ENCODE measurements at places on chromosomes 3 and 15.

GRCh38 chr15:58748040-58748851, 1.3 kb downstream of the ADAM10 start:
- DNase-seq, result no peak

- DNase-seq, result no peak
Observed at GRCh38 chr3:152519376-152519775, 250.6 kb downstream of the MBNL1 start.

- DNase-seq, result no peak
Observed at GRCh38 chr3:173354124-173354523, 43.4 kb upstream of the NLGN1 start.

- no peak for DNase-seq
Observed at GRCh38 chr3:140052771-140053702, 118.1 kb downstream of the CLSTN2 start.

DNA sequence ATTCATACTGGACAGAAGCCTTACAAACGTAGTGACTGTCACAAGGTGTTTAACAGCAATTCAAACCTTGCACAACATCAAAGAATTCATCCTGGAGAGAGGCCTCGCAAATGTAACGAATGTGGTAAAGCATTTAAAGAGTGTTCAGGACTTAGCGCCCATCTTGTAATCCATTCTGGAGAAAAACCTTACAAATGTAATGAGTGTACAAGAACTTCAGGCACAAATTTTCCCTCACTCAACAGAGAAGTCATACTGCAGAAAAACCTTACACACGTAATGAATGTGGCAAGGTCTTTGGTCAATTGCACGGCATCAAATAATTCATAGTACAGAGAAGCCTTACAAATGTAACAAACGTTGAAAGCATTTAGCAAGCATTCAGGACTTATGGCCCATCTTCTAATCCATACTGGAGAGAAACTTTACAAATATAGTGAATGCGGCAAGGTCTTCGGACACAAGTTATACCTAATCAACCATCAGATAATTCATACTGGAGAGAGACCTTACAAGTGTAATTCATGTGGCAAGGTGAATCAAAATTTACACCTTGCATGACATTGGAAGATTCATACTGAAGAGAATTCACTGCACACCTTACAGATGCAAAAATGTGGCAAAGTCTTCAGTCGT, 27.5 kb downstream of the SPCS1 start:
- DNase-seq, result no peak

DNA sequence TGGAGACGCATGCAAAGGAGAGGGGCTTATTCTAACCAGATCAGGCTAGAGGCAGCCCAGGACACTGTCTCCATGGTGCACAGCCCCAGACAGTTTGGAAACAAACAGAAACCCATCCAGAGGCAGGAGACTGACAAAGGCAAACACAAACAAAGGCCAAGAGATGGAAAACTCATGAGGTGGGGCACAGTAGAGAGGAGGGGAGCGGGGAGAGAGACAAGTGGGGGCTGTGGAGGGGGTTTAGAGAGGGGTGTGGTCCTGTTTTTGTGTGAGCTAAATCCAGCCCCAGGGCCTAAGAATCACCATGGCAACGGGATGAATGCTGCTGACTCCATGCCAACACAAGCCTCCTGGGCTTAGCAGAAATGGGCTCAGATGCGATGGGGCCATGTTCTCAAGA, 32.3 kb downstream of the PARP16 start:
- DNase-seq, result no peak

DNA sequence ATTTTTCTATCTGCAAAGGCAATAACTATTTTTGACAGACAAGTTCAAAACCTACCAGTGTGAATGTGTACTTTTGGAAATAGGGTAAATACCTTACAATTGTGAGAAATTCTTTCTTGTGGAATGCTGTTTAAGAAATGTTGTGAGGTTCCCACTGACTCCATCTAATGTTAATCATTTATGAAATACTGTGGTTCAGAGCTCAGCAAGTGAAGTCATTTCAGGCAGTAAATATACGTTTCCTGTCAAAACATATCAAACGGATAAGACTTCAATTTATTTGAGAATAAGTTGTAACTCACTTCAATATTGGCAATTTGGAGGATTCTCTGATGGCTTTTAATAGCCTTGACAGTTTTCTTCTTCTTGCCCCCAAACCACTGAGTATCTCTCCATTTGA, 16.4 kb downstream of the TAFA4 start:
- no peak for DNase-seq

GRCh38 chr15:98009971-98010370, 49.5 kb downstream of the ARRDC4 start:
- no peak for DNase-seq

GRCh38 chr3:33047842-33048834, 48.8 kb downstream of the GLB1 start:
- no peak for DNase-seq

GRCh38 chr3:119293871-119294695, at the start of gene ARHGAP31:
TSS of gene ARHGAP31 (plus strand) at chr3:119294383. CDS start at chr3:119294905, 522 bp downstream.
- peak; percentile 29 for DNase-seq

DNA sequence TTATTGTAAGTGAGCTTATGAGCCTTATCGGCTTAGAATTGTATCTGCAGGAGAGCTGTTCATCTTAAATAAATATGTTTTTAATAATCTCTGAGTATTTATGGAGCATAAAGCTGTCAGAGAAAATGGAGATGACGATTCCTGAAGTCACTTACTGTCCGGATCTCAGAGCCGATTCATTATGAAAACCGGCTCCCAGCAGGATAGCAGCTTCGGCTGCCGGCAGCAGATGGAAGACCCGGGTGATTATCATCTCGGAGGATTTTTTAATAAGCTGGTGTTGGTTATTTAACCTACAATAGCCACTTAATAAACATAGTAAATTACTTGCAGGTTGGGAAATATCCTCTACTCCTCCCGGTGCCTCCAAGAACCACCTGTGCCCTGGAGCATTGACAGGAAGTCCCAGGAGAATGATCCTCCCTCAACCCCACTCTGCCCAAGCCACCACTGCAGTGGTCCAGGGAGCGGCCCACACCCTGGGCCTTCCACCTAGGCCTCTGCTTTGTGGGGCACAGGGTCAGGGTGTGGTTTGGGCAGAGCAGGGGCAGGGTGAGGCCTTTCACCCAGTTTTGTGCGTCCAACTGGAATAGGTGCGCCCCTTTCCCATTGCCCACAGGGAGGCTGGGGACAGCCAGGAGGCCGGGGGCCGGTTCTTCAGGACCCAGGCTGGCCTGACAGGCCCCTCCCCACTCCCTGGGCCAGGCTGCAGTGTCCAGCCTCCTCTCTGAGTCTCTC, 42.2 kb upstream of the PRR23E start:
- DNase-seq, result no peak

DNA sequence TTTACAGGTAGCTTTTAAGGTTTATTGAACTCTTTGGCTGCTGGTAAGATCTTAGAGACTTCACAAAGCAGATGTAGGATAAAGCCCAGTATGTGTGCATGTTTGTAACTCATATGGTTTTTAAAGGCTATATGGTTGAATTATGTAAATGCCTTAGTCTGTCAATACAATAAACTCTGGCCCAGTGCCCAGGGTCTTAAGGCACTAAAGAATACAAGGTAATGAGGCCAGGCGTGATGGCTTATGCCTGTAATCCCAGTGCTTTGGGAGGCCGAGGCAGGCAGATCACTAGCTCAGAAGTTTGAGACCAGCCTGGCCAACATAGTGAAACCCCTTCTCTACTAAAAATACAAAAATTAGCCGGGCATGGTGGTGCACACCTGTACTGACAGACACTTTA, 170.3 kb upstream of the CGNL1 start:
- no peak for DNase-seq

DNA sequence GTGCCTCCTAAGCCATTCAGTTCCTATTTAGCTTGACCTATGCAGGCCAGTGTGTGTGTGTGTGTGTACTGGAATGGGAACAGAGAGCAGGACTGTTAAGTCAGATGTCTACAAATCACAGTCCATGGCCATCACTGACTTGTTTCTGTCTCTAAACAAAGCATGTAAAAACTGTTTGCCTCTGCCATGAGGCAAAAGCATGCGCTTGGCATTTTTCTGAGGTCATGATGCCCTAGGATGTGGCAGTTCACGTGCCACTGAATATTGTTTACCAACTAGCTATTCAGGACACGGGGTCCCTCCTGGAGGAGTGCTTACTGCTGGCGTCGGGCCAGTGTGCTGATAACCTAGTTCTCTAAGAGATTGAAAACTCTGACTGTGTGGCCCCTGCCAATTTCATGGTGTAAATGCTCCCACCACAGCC, 8.2 kb upstream of the ATP13A3 start:
- DNase-seq, result no peak

DNA sequence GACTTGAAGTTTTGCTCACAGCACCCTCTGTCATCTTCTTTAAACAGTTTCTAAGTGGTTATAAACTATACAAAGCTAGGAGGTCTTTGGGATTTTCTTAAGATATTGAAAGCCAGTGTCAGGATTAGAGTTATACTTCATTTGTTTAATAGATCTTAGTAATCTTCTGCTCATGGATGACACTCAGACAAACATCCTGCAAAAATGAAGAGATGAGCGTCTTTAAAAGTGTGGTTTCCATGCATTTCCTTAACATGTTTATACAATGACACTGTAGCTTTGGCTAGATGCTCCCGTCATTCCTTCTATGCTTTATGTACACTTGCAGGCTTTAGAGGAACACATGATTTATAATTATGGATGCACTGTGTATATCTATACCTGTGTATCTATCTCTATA, 182.2 kb downstream of the NAALADL2 start:
- DNase-seq, result no peak

DNA sequence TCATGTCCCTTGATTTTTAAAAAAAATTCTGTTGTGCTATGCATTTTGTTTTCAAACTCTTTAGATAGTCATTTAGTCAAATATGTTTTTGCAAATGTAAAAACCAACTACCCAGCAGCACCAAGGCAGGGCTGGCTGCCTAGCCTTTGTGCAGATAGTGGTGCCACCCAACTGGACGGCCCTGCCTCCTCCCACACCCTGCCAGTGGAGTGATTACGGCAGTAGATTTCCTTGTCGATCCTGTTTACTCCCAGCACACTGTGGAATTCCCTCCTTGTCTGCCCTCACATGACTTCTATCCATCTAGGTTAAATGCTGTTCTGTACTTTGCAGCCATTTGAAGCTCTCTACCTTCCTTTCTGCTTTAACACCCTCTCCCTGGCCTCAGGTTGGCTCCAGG, 79.4 kb upstream of the PLXNA1 start:
- no peak for DNase-seq

DNA sequence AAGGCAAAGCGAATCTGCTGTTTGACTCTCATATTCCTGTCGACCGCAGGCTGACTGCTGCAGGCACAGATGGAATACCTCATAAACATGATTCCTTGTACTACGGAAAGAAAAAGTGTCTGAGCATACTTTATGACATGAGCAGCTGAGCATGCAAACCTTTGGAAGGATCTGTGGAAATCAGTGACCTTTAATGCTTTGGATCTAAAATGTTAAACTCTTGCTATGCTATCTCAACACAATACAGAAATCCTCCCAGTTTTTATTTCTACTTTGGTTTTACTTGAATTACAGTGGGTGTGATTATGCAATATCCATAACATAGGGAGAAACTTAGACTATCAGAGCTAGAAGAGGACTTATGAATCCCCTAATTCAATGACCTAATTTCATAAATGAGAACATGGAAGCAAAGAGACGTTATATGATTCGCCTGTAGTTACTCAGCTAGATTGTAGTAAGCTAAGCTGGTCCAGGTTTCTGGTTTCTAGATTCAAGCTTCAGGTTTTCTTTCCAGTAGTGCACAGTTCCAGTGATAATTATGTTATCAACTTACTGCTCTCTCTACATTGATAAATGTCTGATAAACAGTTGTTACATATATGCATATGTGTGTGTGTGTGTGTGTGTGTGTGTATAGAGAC, 127.6 kb upstream of the GBE1 start:
- DNase-seq, result no peak

GRCh38 chr15:29128671-29129070, 141.0 kb downstream of the NSMCE3 start:
- no peak for DNase-seq

- DNase-seq, result no peak
Observed at GRCh38 chr3:97810779-97811390, 10.9 kb upstream of the CRYBG3 start.

GRCh38 chr15:101326026-101326315, 30.9 kb upstream of the SNRPA1 start:
- no peak for DNase-seq

GRCh38 chr3:175695251-175695650, 836.1 kb downstream of the NAALADL2 start:
- no peak for DNase-seq

DNA sequence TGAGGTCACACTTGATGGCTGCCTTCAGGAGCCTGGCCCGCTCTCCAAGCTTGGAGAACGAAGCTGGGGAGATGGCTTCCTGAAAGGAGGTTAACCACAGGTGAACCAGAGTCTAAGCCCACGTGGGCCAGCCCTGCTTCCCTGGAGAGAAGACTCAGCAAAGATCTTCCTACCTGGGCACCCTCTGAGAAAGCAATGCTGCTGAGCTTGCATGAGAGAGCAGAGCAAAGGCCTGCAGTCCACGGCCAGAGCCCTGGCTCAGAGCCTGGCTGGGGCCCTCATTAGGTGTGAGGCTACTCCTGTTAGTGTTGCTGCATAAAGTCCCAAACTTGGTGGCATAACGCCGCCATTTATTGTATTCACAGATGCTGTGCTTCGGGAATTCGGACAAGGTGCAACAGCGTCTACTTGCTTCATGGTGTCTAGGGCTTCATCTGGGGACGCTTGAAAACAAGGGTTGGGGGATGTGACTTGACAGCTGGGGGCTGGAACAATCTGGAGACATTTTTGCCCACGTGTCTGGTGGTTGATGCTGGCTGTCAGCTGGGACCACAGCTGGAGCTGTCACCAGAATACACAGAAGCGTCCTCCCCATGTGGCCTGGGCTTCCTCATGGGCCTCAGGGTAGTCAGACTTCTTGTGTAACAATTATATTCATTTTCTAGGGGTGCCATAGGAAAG, 87.9 kb upstream of the MEF2A start:
- no peak for DNase-seq

GRCh38 chr15:56293495-56294292, 50.0 kb upstream of the RFX7 start:
- DNase-seq, result no peak

- no peak for DNase-seq
Observed at GRCh38 chr3:102444101-102444500, 9.3 kb downstream of the ZPLD1 start.

DNA sequence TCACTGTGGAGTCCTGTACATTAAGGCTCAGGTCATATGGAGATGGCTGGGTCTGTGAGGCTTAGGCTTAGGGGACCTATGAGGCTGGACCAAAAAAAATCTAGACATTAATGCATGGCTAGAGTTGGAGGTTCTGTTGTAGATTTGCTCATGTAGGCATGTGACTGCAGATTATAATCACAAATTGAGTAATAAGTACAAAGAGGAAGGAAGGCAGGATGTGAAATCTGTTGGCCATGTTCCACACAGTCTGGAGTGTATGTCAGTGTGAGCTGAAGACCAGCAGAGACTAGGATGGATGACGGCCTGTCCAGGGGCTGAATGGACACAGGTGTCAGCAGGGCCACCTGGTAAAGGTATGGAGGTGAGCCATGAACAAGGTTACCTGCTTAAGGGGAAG, at the start of gene ST3GAL6:
TSS of gene ST3GAL6 (plus strand) at position 265 of the 400 bp plus-strand sequence. CDS start 5,101 bp downstream, outside the sequence.
- no peak for DNase-seq

DNA sequence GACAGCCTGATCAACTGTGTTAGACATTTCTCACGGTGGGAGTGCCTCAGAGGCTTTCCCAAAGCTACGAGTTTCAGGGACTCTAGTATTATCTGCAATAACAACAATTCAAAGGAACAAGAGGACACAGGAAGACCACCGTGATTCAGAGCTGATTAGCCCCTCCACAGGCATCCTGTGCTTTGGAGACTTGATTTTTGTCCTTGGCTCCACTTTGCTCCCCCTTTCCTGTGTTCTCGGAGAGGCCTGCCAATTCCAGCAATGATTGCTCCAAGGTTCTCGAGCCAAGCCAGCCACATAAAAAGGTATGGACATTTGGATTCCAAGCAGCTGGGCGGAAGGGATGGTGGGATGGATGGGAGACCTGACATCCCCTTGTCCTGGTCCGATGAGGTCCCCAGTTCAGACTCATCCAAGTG, 14.3 kb downstream of the EHD4 start:
- DNase-seq, result no peak

Measured in NCI-H1105 (cell line).